ENCODE measurements at places on chromosomes 2 and 18.

DNA sequence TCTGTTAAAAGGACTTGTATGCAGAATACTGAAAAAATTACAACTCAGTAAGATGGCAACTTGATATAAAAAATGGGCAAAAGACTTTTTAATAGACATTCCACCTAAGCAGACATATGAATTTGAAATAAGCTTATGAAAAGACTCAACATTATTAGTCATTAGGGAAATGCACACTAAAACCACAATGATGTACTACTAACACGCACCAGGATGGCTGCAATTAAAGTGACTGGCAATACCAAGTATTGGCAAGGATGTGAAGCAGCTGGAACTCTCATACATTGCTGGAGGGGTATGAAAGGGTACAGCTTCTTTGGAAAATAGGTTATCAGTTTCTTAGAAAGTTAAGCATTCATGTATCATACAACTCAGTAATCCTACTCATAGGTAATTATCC is 3.2 kb upstream of the ENOSF1 start:
- DNase-seq, result no peak

DNA sequence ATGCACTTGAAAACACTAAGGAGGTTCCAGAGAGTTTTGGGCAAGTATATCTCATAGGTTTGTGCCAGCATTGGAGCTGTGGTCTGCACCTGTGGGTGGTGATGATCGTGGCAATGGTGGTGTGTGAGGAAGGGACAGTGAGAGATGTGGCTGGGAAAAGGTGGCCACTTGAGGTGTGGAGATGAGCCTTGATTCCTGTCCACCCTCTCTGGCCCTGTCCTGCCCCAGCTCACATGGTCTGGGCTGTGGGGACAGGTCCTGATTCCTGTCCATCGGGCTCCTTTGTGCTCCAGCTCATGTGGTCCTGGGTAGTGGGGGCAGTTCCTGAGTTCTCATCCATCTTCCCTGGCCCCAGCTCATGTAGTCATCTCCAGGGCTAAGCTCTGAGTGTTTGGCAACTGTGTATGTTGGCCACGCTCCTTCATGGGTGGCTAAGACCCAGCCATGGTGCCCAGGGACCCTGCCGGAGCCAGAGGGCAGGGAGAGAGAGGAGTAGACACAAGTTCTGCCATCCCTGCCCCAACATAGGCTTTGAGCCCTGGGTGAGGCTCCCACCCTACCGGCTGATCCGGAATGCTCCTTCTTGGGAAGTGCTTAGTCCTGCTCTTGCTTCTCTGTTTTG is 294.4 kb upstream of the HDAC4 start:
- DNase-seq, result no peak

GRCh38 chr18:8779251-8779650 is 73.9 kb downstream of the MTCL1 start:
- DNase-seq, result no peak

- DNase-seq, result no peak
Observed at GRCh38 chr2:122955776-122956175, 1069.3 kb upstream of the CNTNAP5 start.

DNA sequence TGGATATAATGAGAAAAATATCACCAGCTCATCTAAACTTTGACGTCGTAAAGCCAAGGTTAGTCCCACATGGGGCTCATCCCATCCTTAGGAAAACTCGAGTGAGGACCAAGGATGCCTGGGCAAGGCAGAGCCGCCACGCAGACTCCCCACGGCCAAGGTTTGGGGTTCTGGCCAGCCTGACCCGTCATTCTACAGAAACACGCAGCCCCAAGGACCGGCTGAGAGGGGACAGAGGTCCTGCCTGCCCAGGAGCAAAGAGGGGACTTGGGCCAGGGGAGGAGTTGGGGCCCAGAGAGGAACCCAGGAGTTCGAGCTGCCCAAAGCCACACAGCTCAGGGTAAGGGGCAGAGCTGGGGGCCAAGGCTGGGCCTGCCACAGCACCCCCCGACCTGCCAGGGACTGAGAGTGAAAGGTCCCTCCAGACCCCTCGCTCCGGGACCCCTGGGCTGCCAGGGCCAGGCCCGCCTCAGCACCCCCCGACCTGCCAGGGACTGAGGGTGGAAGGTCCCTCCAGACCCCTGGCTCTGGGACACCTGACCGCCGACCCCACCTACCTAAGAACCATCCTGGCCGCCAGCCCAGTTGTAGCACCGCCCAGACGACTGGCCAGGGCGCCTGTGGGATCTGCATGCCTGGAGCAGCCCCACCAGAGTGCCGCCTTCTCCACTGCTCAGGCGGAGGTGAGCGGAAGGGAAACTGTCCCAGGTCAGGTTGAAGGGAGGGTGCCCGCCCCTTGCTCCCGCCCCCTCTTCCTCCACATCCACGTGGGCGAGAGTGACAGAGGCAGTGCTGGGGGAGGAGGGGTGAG is at the start of gene PDCD1:
PDCD1 (minus strand) TSS at position 689 of the 811 bp plus-strand sequence; CDS start at position 633, 56 bp downstream.
- no peak for DNase-seq

GRCh38 chr2:164599954-164600589 is 21.2 kb downstream of the GRB14 start:
- DNase-seq, result peak; percentile 89

DNA sequence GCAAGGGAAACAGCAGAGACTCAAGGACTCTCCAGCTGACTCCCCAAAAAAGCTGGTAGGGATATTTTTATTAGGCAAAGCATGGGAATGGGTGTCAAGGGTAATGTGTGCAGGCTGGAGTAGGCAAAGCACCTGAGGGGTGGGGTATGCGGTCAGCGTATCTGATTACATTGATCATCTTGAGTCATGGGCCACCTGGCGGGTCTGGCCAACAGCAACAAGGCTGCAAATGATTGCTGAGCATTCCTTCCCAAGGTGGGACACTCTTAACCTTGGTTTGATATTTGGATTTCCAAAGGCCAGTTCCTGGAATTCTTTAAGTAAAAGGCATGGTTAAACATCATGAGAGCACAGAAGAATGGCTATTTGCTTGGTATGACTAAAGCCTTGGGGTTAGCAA is 32.6 kb upstream of the CCBE1 start:
- DNase-seq, result no peak

DNA sequence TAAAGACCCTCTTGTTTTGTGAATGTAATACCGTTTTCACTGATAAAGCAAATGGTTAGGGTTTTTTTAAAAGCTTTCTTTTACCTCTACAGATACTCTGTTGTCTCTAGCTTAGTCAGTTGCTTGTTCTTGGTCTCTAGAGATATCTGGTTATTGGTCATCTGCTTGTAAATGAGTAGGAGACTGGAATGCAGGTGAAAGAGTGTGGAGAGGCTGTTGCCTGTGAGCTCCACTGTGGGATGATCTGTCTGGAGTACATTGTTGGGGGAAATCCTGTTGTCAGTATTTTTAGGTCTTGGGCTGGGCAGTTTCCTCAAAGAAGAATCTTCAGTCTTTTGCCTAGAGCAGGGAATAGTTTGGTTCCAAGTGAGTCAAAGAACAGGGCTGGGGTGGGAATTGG is 67.7 kb downstream of the SMCHD1 start:
- DNase-seq, result no peak

- DNase-seq, result no peak
Observed at GRCh38 chr2:187198136-187198535, 249.9 kb downstream of the CALCRL start.

DNA sequence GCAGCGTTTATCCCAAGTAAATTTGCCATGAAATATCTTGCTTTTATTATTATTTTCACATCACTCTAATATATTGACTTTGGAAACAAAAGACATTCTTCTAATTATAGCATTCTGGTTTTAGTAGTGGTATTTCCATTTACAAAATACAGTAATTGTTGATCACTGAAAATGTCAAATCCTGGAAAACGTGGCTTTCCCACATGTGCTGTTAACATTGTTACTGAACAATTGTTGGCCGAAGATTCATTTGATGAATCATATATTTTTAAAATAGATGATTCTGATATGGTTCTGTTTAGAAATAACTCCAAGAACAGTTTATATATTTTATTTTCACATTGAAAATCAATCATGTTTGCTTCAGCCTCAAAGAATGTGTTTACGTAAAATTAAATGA is 32.9 kb downstream of the SP140 start:
- DNase-seq, result no peak

DNA sequence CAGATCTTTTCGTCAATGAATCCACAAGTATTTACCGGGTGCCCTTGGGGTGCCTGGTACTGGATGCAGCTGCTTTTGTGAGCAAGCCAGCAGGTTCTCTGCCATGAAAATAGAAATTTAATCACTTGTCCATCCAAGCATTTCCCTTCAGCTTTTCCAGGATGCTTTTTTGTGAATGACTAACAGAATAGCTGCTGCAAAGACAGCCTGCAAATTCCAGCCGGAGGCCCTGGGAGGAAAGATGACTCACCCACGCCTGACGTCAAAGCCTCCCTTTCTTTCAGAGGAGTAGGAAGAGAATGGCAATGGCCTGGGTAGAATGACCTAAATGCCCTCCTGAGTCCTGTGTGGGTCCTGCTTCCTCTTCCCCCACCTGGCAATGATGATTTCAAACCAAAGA is 111.9 kb downstream of the AP1S3 start:
- DNase-seq, result peak; percentile 95

DNA sequence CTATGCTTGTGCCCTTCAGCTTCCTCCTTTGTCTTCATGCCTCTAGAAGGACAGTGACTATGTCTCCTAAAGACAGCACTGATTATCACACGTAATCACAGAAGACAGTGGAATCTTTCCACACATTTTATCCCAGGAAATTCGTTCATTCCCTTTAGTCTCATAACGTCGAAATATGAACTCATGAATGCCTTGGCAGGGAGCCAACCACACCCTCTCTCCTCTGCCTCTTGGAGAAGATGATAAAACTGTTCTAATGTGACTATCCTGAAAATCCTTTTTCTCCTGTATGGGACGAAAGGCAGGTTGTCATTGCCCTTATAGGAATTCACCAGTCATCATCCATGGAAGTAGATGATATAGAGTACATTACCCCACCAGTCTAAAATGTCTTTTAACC is 726.6 kb upstream of the FANCL start:
- no peak for DNase-seq

DNA sequence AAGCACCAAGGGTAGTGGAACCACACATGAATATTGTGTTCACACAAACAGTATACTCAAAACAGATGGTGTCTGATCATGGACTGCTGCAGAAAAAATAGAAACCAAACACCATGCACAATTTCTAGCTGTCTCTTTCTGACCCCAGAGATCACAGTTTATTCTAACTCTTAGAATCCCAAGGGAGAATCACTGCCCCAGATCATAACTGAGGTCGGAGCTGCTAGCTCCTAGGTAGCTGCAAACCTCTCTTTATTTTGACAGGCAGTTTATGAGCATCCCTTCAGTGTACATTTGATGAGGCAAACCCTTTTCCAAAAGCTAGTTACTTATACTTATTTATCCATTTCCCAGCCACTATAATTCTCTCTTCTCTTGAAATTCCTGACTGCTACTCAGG is 439.1 kb upstream of the HNMT start:
- no peak for DNase-seq

GRCh38 chr18:9849407-9850283 is 36.1 kb upstream of the TXNDC2 start:
- DNase-seq, result no peak

GRCh38 chr18:45753286-45753685 is 29.3 kb downstream of the SLC14A1 start:
- no peak for DNase-seq

GRCh38 chr2:141048951-141049350 is 1081.9 kb downstream of the LRP1B start:
- DNase-seq, result no peak

DNA sequence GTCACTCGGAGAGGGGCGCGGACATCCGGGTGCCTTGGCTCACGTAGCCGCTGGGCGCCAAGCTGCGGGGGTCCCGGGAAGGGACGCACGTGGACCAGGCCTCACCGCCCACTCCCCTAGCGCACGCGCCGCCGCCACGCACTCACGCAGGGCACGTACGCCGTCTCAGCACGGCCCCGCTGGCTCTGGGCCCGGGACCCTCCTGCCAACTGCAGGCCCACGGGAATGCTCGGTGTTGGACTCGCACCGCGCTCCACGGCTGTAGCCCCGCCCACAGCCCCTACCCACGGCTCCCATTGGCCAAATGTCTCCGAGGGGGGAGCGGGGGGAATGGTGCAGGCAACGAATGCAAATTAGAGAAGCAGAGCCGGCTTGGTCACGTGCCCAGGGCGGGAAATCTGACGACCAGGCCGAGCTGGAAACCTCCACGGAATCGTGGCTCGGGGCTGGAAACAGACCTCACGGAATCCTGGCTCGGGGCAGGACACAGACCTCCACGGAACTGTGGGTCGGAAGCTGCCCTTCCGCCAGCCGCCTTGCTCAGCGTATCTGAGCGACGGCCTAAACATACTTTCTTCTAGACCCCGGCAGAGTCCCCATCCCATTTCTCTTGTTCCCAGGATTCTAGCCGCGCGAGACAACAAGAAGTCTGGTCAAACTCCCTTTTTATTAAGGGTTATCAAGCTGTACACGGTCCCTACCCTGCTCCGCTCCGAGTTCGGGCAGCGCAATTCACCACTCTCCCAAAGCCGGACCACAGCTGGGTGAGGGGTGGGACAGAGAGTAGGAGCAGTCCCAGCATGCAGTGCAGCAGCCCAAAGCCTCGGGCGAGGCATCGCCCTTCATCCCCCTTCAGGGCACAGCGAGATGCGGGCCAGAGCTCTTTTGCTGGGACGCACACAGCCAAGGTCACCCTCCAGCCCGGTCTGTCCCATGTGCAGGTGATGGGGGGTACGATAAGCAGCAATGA is at the start of gene ABCB6:
ABCB6 (minus strand) TSS at position 227 of the 970 bp plus-strand sequence. CDS start 285 bp downstream, outside the sequence.
- DNase-seq, result peak; percentile 66

GRCh38 chr2:178269438-178270224 is 75.3 kb downstream of the OSBPL6 start:
- DNase-seq, result no peak

- no peak for DNase-seq
Observed at GRCh38 chr2:230217424-230217823, 2.4 kb downstream of the SP110 start.

DNA sequence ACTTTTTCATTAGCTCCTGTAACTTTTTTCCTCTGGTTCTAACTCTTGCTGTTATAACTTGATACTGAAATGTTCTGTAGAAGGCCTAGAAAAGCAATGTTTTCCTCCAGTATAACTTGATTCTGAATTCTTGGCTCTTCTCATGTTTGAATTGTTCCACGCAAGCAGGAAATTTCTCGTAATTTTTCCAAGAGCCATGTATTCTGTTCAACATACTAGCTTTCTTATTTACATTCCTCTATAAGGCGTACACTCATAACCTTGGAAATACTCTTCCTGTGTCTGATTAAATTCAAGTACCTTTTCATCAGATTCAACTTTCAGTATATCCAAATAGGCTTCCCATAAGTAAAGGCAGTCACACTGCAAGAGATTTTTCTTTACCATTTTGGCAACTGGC is 109.1 kb downstream of the SMAD2 start:
- DNase-seq, result no peak

All from kidney glomerular epithelial cell (primary cell).